Cardiac septum (tissue), 1 donor: ENCODE measurements at places on chromosomes 2 and 18. TPM values are rescaled to one million over a fixed set of nuclear protein-coding genes. Genes with fewer than 3 reads are reported as not detected.
A peak's percentile ranks its signal among the peaks of the same experiment; 100 is the strongest.

The DOK6 gene
- total RNA-seq: 10.6 TPM

The OR6B2 gene
- not detected for total RNA-seq

The SIX3 gene
- not detected for total RNA-seq

The REG3G gene
- not detected for total RNA-seq

DNA sequence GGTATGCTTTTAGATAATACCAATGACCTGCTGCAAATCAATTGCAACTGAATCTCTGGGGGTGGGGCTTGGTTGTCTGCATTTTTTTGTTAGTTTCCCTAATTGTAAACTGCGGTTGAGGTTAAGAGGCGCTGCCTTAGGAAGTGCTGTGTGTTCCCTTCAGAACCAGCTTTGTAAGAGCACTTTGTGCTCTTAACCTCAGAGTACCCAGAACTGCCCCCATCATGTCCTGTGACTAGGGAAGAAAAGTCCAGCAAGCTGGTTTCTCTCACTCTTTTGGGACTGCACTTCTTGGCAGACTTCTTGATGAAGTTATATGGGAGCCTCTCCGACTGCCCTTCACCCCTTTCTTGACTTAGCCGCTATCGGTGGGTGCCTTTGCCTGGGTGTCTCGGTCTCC is 245.5 kb upstream of the CXCR4 start:
- DNase-seq: no peak

GRCh38 chr2:232335859-232336215 is 42.7 kb upstream of the ALPP start:
- DNase-seq: peak; percentile 61

GRCh38 chr2:195912079-195912478 is 156.6 kb downstream of the DNAH7 start:
- no peak for DNase-seq

DNA sequence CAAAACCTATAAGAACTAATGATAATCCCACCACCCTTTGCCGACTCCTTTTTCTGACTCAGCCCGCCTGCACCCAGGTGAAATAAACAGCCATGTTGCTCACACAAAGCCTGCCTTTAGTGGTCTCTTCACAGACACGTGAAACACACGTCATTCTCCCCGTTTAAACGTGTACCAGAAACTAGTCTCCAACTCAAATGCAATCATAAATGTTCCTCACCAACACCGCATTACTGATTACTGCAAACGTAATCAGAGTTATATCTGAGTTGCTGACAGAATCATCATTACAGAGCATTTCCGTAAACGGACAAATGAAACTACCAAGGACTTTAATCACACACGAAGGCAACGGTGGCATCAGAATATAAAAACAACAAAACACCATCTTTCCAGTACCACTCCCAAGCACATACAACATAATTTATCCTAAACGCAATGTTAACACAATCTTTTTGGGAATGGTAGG is 1.9 kb downstream of the CLK1 start:
- no peak for DNase-seq

DNA sequence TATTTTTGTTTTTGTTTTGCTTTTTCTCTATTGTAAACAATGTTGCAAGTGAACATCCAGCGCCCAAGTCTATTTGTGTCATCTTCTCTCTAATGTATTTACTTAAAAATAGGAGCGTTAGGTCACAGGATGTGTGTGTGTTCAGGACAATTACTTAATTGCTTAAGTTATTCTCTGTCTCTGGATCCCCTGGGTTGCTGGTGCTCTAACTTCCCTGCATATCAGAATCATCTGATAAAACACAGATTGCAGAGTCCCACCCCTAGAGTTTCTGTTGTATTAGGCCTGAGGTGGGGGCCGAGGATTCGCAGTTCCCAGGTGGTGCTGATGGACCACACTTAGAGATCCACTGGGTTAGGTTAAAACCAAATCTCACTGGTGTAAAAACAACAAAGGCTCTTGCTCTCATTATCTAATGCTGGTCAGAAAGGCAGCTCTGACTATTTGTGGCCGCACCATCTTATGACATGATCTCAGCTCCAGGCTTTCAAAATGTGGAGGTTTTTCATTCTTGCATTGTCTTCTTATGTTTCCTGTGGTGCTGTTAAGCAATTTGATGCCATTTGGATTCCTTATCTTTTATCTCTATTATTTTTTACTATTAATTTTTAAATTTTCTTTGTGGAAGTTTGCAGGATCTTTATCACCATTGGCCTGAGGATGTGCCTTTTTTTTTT is 87.7 kb downstream of the CLIP4 start:
- DNase-seq: no peak

DNA sequence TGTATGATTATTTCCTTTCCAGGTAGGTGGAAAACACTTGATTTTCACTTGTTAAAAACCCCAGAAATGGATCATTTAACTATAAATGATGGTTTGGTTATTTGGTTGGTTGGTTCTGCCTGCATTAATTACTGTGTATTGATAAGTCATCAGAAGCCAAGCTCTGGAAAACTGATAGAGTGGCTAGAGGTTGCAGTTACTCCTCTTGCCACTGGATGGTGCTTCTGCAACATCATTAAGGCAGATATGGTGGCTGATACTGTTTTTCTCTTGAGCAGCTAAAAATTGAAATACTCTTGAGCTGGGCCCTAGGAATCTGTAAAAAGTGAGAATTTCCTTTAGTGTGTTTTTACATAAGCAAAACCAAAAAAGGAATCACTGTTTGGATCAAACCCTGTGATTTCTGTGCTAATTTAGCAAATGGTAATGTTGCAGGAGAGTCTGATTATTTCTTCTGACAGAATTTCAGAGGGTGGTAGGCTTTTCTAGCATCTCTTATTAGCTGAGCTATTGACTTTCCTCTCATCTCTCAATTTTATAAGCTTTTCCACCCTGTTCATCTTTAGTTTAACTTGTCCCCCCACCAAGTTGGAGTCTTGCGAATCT is 54.3 kb downstream of the RAB10 start:
- DNase-seq: no peak

DNA sequence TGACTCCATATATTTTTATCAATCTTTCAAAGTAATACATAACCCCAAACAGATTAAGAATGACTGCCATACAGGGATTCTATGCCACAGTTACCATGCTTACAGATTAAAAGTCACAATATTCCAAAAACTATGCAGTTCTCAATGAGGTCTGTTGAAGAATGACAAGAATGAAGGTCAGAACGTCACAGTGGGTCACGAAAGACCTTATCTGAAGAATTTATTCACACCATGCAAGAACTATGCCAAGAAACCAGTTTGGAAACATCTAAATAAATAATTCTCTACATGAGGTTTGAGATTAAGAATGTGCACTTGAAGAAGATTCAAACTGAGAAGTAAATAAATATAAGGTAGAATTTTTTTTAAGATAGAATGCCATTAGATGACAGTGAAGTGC is 253.3 kb downstream of the EXOC6B start:
- DNase-seq: no peak

GRCh38 chr2:170026361-170026760 is 151.6 kb upstream of the MYO3B start:
- no peak for DNase-seq
